Fibroblast of skin of left biceps (primary cell): ENCODE measurements at places on chromosomes 4 and X.

DNA sequence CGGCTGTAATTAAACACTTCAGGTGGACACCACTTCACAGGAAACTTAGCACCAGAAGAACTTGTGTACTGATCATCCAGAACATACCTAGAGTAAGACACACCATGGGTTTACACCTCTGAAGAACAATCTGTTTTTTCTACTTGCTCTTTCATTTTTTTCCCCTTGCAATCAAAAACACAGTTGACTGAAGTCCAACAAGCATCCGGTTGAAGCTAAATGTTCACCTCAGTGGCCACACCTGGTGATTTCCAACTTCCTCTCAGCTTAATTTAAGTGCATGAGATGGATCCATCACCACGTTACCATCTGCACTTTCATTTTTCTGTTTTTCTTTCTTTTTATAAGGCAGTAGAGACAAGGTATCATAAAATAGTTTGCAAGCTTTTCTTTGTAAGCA lies 4.9 kb upstream of the TXK start:
- no peak for DNase-seq

DNA sequence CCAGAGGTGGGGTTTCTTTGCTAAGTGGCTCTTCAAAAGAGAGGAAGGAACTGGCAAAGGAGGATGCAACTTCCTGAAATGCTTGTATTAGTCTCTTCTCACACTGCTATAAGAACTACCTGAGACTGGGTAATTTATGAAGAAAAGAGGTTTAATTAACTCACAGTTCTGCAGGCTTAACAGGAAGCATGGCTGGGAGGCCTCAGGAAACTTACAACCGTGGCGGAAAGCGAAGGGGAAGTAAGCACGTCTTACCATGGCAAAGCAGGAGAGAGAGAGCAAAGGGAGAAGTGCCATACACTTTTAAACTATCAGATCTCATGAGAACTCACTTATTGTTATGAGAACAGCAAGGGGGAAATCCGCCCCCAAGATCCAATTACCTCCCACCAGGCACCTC lies 505.7 kb downstream of the ZNF674 start:
- DNase-seq, result no peak

DNA sequence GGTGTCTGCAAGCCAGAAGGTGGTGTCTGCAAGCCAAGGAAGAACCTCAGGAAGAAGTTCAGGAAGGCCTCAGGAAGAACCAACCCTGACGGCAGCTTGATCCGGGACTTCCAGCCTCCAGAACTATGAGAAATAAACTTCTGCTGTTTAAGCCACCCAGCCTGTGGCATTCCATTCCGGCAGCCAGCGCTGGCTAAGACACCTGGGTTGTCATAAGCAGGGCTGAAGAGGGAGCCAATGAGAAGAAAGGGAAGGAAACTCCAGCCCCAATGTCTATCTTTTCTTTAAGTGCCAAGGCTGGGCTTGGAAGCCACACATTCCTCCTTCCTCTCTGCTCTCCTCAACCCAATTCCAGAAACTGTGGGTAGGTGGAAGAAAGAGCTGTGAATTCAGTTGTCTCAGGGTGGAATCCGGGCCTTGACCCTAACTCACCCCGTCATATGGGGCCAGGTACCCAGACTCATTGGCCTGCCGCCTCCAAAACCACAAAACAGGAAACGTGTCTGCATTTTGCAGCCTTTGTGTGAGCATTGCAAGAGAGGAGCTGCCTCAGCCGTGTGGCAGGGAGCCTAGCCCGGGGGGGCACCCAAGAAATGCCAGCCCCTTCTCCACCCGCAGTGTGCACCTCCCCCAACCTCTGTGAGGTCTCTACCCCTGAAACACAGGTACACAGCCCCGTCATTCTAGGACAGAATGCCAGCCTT lies 26.8 kb downstream of the CRMP1 start:
- no peak for DNase-seq

- DNase-seq, result no peak
Measured at GRCh38 chr4:48380583-48381167, 39.3 kb downstream of the SLAIN2 start.

- no peak for DNase-seq
Measured at GRCh38 chr4:52358883-52359321, 300.2 kb downstream of the USP46 start.

DNA sequence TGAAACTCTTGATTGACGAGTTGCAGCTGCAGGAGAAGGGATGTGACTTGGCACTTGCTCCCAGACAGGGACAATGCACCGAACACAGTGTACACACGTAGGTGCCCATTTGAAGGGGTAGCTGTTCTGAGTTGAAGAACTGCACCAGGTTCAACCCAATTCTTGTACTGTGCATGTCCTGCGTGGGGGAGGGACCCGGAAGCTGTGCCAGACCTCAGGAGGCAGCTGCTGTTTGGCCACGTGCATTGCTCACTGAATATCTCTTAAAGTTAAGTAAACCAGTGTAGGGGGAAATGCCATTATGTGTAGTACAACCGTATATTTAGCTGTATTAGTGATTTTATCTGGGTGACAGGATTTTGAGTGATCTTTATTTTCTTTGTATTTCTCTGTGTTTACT lies 12.0 kb upstream of the RBBP7 start:
- no peak for DNase-seq

DNA sequence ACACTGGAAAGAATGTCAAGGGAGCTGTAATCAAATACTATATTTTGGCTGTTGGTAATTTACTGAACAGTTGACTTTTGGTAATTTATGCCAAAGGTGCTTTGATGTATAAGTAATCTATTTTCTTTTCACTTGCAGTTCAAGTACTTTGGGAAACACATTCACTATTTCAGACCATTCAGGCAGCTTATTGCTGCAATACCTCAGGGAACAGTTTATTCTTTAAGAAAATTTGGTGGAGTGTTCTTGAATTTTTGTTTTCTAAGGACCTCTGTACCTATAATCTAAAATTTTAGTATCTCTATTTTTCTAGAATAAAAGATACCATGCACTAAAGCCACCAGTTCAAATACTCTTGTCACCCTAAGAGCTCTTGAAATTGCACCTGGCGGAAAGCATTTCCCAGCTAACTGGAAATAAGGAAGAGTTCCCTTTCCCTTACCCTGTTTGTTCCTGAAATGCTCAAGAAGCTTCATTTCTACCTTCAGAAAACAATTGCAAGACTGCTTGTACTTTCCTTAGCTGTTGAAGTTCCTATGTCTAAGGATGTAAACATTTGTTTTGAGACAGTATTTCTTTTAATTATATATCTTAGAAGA lies 633.5 kb upstream of the FAT1 start:
- no peak for DNase-seq

DNA sequence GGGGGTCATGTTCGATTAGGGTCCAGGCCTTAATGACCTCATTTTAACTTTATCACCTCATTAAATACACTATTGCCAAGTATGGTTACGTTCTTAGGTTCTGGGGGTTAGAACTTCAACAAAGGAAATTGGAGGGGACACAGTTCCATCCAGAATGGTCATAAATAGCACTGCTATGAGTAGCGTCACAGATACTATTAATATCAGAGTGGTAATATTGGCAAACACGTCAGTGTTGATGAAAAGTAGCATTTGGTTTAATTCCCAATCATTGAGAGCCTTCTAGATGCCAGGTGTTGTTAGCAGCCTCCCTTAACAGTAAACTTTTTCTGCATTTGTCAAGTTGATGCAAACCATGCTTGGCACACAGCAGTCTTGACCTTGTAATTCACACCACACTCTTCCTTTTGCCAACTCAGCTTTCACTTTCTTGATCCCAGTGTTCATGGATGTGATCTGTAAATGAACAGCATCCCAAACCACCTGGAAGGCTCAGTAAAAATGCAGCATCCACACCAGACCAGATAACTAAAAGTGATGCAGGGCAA lies 912.5 kb upstream of the TENM3 start:
- DNase-seq, result no peak

GRCh38 chrX:49977319-49978090 lies 55.1 kb downstream of the CLCN5 start:
- DNase-seq, result no peak

DNA sequence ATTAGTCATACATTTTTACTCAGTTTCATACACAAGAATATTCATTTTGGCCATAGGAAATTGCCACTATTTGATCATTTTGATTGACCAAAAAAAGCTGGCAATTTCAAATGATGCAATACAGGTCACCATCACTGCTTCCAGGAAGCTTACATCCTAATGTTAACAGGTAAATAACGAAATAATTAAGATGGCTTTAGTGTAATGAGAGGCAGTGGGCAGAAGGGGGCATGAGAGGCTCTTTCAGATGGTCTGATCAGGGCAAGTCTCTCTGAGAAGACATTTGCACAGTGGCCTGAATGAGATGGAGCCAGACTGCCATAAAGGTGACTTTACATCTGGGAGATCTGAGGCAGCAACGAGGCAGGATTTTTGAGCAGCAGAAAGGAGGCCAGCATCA lies 170.7 kb downstream of the SLIT2 start:
- no peak for DNase-seq

- DNase-seq, result no peak
Measured at GRCh38 chr4:52573551-52573950, 85.5 kb downstream of the USP46 start.

DNA sequence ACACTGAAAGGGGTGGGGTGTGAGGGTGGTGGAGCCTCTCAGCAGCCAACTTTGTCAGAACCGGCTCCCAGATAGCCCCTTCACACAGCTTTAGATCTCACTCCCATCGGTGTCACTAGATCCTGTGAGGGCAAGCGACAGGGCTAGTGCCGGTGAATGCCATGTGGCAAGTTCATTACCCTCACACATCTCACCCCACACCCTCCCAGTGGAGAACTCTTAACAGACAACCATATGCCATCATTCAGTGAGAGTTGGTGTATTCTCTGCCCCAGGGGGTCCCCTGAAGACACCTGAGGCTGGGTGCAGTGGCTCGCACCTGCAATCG lies 15.3 kb downstream of the SEPTIN6 start:
- no peak for DNase-seq

DNA sequence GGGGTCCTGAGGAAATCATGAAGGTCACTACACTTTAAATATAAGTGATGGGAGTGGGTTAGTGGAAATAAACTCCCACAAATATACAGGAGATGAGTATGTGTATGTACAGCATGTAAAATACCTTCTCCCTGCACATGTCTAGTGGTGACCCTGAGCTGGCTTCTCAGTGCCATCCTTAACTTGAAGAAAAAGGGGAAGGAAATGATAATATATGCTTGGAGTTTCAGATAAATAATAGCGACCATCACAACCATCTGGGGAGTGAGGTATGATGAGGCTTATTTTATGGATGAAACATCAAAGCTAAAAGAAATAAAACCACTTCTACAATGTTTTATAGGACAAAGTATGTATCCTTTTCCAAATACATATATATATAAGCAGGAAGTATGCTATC lies 41.0 kb upstream of the SORBS2 start:
- no peak for DNase-seq

- no peak for DNase-seq
Measured at GRCh38 chr4:10201381-10202223, 85.0 kb upstream of the WDR1 start.

GRCh38 chrX:25207803-25208475 lies 192.2 kb upstream of the ARX start:
- no peak for DNase-seq

GRCh38 chr4:122921971-122922876 lies at the start of gene NUDT6:
Gene NUDT6, minus strand, starts transcription at chr4:122922597. Its CDS starts 25 bp downstream, at chr4:122922572.
- no peak for DNase-seq

GRCh38 chrX:154840856-154841255 lies 6.4 kb upstream of the SMIM9 start:
- peak; percentile 42 for DNase-seq

GRCh38 chr4:170089668-170090351 lies at the start of gene AADAT:
Gene AADAT, minus strand, starts transcription at chr4:170089956. Its CDS starts 266 bp downstream, at chr4:170089690.
- peak; percentile 36 for DNase-seq

- DNase-seq, result no peak
Measured at GRCh38 chr4:5222951-5223350, 171.7 kb downstream of the STK32B start.

- no peak for DNase-seq
Measured at GRCh38 chr4:173490817-173491528, 39.1 kb downstream of the HAND2 start.

GRCh38 chr4:163610648-163611047 lies 116.2 kb downstream of the TMA16 start:
- no peak for DNase-seq

GRCh38 chrX:134677332-134677731 lies 19.1 kb upstream of the PLAC1 start:
- no peak for DNase-seq

DNA sequence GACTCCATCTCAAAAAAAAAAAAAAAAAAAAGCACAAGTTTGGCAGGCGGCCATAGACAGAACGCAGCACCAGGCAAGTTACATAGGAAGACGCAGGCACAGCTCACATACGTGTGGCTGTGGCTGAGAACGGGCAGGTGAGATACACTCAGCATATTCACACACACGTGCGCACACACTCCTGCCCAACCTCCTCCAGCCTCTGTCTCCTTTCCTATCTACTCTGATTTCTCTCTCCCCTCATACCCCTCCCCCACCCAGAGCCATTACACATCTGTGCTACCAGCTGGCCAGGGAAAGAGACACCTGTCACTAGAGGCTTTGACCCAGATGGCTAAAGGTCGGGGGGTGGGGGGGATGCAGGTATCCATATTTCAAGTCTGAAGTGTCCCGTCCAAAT lies 2.2 kb upstream of the SLC38A5 start:
- no peak for DNase-seq

- DNase-seq, result no peak
Measured at GRCh38 chr4:20652226-20652885, 47.9 kb upstream of the PACRGL start.

- no peak for DNase-seq
Measured at GRCh38 chr4:71878376-71878775, 94.5 kb upstream of the GC start.

DNA sequence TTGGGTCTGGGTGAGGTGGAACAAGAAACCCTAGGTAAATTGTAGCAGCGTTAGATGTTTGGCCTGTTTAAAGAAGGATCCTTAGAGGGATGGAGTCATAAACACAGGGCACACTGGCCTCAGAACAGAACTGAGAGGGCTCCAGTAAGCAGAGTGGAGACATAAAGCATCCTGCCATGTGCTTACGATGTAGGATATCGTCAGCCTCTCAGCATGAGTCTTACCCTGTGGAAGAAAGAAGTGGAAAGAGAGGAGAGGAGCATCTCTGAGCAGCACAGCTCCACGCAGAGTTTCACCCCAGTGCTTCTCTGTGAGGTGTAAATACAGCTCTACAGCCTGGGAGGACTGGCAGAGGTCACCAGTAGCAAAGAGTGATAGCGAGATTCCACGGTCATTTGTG lies 27.8 kb upstream of the SORBS2 start:
- DNase-seq, result no peak

DNA sequence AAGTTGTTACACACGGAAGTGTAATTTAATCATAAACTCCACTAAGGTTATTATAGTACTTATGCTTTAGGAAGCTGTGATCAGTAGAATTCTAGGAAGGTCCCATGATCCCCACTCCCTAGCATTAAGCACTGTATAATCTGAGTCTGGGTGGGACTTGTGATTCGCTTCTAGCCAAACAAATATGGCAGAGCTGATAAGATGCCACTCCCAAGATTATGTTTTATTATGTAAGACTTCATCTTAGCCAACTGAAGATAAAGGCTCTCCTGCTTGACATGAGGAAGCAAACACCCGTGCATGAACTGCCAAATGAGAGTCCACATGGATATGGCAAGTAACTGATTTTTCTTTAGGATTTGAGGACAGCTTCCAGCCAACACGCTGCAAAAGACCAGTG lies 186.4 kb upstream of the NDST3 start:
- DNase-seq, result no peak
